ENCODE measurements at places on chromosomes 1 and 21.

DNA sequence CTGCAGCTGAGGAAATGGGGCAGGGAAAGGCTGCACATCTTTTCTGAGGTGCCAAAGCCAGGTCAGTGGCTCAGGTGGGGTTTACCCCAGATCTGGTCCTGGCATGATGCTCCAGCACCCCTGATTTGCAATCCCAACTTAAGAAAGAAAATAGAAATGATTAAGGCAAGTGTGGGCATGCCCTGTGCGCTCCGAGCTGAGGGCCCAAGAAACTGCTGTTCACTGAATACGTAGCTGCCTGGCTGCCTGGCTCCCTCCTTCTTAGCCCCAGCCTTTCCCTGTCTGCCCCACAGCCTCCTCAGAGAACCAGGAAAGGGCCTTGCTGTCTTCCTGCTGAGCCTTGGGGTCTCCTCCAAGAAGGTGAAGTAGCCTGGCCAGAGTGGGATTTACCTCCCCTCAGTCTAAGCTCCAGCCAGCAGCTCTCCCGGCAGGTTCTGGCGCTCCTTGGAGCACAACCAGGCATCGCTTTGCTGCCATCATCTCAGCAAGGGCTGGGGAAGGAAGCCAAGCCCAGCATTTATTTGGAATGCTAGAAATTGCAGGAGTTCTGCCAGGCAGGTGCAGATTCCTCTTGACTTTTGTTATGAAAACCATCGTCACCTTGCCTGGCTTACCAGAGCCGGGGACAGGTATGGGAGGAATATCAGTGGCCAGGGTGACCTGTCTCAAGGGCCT, 51.3 kb upstream of the SELENON start:
- DNase-seq, result peak; percentile 77

GRCh38 chr1:232937741-232938375, 12.6 kb upstream of the NTPCR start:
- DNase-seq, result no peak

DNA sequence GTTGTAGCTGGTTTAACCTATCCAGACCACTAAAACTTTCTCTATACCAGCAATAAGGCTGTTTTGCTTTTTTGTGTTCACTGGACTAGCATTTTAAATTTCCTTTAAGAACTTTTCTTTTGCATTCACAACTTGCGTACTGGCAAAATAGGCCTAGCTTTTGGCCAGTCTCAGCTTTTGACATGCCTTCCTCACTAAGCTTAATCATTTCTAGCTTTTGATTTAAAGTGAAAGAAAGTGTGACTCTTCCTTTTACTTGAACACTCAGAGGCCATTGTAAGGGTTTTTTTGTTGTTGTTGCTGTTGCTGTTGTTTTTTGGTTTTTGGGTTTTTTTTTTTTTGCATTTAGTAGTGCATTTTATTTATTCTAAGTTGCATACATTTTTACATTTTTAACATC, 15.2 kb downstream of the RPAP2 start:
- DNase-seq, result no peak

DNA sequence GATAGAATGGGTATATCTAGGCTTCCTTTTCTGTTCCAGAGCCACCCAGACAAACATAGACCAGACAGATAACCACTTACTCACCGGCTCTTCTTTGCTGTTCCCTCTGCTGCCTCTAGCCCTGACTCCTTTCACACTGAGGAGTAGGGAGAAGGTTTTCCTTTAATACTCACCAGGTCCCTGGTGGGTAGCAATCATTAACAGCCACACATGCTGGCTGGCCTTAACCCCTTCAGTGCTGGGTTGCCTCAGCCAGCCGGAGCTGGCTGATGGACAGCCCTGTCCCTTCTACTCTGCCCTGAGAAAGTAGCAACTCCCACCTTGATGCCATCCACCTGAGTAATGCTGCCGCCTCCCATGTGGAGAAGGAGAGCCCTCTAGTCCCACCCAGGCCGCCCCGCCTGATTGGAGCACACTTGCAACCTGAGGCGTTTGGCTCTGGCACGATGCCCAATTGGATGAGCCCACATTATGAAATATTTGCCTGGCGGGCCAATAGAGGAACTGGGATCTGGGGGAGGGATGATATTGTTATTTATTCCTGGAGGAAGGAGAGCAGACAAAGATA, 71.6 kb downstream of the PLEKHA6 start:
- DNase-seq, result no peak
